ENCODE measurements at places on chromosomes 16 and 17. TPM values are rescaled to one million over a fixed set of nuclear protein-coding genes. Genes with fewer than 3 reads are reported as not detected.

GRCh38 chr17:53217311-53217710 is 605.4 kb upstream of the KIF2B start:
- no peak for DNase-seq

Gene MILR1
- total RNA-seq: 5.1 TPM

- DNase-seq: peak; percentile 10
These were observed 3.4 kb upstream of the SSH2 start for GRCh38 chr17:29933379-29933778.

Gene RGS11
- total RNA-seq: not detected

- no peak for DNase-seq
These were observed 7.1 kb downstream of the RBFOX1 start for GRCh38 chr16:7339700-7340099.

DNA sequence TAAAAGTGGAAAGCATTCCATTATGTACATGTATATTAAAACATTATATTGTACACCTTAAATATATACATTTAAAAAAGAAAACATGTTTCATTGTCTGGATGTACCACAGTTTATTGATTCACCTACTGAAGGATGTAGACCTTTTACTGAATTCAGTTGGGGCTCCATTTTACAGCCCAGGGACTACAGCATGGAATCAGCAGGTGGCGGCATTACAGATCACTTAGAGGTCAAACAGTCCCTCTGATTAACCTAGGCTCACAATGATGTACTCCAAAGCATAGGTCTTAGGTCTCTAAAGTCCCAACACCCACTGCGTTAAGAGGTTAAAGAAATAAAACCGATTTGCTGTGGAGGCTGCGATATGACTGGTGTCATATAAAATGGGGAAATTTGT is 490.9 kb downstream of the SHISA9 start:
- DNase-seq: no peak

Gene SHPK
- total RNA-seq: 19.5 TPM

DNA sequence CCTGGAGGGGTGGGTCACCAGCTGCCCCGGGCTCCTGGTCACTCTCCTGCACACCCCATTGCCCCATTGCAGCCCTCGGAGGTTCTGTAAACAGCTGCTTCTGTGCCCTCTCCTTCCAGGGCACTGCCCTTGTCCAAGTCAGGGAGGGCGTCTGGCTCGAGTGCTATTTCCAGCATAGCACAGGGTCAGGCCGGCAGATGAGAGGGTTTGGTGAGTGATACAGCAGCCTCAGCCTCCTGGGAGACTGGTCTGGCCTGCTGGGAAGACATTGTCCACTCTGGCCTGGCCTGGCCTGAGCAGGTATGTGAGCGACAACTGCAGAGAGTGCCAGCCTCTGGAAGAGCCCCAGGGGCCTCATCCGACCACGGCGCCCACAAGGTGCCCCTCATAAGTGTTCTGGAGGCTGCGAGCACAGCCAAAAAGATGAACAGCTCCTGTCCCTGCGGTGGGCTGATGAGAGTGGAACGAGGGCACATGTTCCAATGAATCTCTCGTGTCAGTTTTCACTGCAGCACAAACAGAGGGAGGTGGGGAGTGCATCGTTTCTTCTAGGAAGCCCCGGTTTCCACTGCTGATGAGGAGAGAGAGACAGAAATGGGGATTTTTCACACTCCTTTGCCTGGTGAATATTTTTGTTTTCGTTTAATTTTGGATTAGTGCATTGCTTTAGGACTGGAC is 105.8 kb upstream of the SDK2 start:
- no peak for DNase-seq

Gene KRTAP1-5
- total RNA-seq: not detected

DNA sequence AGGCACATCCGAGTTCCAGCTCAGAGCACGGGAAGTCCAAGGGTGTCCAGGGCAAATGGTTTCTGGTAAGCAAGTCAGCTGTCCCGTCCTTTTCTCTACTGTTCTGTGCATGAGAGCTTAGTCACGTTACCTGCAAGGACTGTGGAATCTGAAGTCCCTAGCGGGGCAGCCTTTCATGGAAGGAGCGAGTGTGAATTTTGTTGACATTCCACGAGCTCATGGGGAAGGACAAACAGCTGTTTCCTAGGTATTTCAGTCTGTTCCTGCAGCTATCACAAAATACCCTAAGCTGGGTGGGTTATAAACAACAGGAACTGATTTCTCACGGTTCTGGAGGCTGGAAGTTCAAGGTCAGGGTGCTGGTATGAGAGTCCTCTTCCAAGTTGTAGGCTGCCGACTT is 109.2 kb downstream of the SDR42E1 start:
- no peak for DNase-seq

GRCh38 chr17:81025741-81026129 is 9.2 kb upstream of the BAIAP2 start:
- DNase-seq: no peak

GRCh38 chr16:57383276-57384247 is 11.3 kb downstream of the CX3CL1 start:
- DNase-seq: peak; percentile 49

Gene RAB37
- total RNA-seq: not detected

Gene GINS3
- 18.6 TPM for total RNA-seq

Gene AATK
- total RNA-seq: 0.17 TPM

Gene CLEC3A
- not detected for total RNA-seq

GRCh38 chr17:36464765-36465088 is 21.8 kb upstream of the ZNHIT3 start:
- no peak for DNase-seq

Gene FBXL16
- total RNA-seq: not detected

Gene CRK
- total RNA-seq: 118 TPM

DNA sequence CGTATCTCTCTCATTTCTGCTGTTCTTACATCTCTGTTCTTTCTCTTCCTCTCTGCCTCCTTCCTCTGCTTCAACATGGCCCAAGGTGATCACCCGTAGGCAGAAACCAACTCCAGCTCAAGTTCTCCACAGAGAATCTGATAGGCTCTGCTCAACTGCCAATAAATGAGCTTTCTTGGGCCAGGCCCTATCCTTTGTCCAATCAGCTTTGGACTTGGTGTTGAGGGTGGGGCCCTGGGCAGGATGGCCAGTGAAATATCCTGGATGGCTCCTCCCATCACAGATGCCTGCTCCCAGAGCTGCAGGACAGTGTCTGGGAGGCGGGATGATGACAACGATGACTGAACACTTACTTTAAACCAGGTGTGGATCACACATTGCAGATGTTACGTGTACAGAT is 17.4 kb upstream of the BRD7 start:
- no peak for DNase-seq

- no peak for DNase-seq
These were observed 10.6 kb downstream of the GPRC5B start for GRCh38 chr16:19874026-19874425.

DNA sequence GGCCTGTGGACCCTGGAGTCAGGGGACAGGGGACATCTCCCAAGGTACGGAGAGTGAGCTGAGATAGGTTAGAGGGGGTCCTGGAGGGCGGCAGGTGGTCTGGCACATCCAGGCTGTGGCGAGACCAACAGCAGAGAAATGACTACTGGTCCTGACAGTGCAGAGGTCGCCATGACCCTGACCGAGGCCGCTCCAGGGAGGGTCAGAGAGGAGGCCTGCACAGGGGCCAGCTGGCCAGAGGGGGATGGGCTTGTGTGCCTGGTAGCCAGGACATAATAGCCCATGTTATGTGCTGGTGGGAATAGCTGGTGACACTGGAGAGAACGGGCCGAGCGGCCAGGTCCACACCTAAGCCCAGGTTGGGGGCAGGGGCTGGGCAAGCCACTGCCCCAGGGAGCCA is 40.6 kb upstream of the ZC3H18 start:
- no peak for DNase-seq

- peak; percentile 17 for DNase-seq
These were observed 75.4 kb downstream of the YPEL2 start for GRCh38 chr17:59406808-59407381.

GRCh38 chr17:15239491-15239890 is 25.6 kb downstream of the PMP22 start:
- no peak for DNase-seq

DNA sequence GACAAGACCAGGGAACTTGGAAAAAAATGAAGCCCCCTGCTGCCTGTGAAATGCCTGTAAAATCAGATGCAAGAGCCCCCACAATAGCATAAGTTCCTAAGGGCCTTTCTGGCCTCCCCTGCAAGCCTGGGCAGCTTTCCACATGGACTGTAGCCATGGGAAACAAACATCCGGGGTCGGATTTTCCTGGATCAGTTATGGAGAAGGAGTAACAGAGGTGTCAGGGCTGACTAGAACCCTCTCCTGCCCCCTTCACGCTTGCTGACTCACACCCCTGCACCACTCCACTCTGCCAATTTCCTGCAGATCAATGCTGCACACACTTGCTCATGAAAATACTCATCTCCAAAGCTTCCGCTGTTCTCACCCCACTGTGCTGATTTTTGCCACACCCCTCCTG is 258.6 kb downstream of the CBLN1 start:
- peak; percentile 81 for DNase-seq

GRCh38 chr16:85677383-85677967 is 11.3 kb downstream of the GINS2 start:
- no peak for DNase-seq

- DNase-seq: peak; percentile 35
These were observed 169.3 kb downstream of the CYB561 start for GRCh38 chr17:63276821-63277220.

DNA sequence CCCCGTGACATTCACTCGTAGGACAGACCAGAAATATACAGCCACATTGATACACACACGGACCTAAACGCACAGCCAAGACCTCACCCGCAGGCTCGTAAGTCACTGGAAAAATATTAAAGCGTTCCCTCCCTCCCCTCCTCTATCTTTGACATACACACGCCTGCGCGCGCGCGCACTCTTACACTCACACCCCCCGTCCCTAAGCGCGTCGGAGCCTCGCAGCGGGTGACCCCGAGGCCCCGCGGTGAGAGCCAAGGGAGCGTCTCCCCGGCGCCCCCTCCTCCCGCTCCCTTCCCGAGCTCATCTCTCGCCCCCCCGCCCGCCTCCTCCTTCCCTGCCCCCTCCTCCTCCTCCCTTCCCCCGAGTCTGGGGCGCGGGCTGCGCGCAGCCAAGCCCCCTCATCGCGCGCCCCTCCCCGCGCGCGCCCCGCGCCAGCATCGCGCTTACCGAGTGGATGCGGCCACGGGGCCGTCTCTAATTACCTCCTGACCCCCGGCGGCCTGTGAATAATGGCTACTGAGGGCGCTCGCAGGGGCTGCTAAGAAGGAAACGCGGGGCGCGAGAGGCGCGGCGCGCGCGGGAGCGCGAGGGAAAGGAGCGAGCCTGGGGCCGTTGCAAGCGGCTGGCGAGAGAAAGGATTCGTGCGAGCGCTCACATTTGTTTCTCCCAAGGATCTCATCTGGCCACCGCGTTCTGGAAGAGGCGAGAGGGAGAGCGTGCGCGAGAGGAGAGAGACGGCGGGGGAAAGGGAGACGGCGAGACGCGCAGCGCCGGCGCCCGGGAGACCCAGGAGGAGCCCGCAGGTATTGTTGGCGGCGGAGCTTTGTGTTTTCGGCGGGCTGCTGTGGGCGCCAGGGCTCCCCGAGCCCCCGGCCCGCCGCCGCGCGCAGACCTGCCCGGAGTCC is 42.4 kb downstream of the RAI1 start:
- DNase-seq: peak; percentile 78

DNA sequence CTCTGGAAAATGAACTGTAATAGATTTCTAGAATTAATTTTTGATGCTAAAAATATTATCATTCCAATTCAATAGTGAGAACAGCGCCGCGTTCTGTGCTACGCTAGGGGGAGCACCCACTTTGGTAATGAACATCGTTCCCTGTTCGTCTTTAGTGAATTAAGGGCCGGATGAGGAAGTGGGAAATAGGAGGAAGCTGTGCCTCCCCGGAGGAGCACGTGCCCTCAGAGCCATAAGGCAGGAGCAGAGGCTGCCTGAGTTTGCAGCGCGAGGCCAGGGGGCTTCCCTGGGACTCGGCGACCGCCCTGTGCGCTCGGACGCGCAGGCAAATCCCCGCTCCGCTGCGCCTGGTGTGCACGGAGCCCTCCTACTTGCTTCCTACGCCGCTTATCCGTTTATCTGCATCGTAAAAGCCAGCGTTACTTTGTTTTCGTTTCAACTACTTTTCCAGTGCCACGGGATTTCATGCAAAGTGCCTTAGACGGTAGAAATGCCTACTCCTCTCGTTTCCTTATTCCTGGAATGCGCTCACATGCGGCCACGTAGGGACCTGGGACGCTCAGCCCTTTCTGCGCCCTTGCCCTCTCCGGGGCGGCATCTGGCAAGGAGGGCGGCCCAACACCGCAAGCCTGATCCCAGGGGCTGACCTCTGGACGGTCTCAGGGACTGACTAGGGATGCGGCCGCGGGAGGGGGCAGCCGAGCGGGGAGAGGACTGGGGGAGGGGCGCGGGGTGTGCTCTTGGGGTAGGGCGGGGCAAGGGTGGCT is 76.4 kb downstream of the KCNJ12 start:
- peak; percentile 63 for DNase-seq

DNA sequence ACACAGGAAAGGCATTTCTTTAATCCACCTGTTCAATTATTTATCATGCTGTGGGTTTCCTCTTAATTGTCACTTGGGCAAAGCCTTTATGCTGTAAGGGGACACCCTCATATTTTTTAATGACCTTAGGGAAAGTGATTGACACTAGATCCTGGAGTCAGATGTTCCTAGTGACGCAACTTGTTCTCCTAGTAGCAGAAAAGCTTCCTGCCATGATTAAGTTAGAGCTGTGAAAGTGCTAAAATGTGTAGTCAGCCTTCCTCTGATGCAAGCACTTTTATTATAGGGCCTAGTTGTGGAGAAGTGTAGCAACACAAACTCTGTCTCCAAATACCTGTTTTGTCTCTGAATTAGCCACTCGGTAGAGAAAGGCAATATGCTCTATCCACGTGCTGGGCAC is 12.3 kb downstream of the TMEM100 start:
- DNase-seq: no peak

DNA sequence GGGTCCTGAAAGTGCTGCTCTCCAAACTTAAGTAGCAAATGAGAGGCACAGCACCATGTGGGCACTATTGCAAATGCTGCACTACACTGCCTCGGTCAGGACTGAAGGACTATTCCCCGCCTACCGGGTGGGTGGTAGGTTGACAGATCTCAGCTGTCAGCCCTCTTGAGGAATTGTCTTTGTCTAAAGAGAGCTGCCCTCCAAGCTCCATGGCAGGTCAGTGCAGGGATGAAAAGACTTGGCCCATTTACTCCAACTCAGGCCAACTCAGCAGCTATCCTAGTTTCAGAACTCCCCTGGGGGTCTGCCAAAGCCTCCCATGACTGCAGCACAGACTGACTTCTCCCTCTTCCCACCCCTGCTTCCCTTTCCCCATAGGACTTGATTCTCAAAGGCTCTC is 3.4 kb upstream of the PDZD9 start:
- DNase-seq: no peak

All from Daoy (cell line).